ENCODE measurements at places on chromosomes 3 and 15.

DNA sequence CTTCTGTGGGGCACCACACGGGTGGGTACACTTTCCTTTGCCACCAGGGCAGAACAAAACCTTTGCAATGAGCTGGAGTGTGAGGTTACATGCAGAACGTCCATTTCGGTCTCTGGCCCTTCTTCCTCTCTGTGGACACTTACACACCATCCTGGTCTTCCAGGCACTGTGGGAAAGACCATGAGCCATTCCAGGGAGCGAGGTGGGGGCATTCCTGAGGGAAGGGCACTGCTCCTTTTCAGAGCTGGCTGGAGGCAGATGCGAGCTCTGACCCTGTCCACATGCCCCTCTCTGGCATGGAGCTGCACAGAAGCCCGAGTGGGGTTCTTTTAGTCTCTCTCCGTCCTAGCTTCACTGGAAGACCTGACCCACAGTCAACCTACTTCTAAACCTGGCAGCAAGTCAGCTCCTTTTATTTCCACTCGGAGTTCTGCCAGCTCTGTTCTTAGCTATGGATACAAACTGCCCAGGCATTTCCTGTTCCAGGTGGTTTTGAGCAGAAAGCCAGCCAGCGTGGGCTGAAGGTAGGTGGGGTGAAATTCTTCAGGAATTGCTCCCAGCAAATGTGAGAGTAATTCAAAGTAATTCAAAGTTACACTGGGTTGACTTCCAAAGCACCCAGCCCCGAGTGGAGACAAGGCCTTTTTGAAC is 281.4 kb downstream of the ADAMTS17 start:
- DNase-seq, result peak; percentile 7

DNA sequence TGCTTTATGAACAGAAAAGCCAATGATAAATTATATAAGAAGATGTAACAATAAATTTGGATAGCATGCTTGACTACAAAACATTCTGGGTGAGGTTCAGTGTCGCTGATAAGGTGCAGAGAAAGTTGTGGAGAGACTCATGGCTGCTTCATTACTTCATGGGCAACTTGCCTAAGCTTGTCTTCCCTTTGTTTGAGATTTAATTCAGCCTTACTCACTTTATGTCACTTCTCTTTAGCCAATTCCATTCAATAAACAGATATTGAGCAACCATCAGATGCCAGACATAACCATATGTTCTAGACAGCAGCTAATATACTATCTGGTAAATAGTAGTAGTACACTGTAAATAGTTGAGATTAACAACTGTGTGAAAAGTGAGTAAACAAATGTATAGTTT is 401.5 kb upstream of the FRG2C start:
- no peak for DNase-seq

DNA sequence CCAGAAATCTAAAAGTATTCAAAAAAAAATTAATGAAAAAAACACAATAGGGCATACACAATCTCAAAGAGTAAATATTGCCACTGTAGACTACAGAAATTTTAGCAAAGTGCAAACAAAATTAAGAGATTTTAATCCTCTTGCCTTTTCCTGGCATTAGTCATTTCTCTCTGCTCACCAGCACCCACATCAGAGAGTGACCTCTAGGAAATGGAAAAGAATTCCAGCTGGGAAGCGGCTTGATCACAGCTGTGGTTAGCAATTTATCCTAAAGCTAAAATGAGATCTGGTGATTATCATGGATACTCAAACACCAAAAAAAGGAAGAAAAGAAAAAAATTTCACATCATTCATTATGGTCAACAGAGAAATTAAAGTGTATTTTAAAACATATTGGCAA is 7.5 kb downstream of the CSNK1G1 start:
- peak; percentile 44 for DNase-seq

DNA sequence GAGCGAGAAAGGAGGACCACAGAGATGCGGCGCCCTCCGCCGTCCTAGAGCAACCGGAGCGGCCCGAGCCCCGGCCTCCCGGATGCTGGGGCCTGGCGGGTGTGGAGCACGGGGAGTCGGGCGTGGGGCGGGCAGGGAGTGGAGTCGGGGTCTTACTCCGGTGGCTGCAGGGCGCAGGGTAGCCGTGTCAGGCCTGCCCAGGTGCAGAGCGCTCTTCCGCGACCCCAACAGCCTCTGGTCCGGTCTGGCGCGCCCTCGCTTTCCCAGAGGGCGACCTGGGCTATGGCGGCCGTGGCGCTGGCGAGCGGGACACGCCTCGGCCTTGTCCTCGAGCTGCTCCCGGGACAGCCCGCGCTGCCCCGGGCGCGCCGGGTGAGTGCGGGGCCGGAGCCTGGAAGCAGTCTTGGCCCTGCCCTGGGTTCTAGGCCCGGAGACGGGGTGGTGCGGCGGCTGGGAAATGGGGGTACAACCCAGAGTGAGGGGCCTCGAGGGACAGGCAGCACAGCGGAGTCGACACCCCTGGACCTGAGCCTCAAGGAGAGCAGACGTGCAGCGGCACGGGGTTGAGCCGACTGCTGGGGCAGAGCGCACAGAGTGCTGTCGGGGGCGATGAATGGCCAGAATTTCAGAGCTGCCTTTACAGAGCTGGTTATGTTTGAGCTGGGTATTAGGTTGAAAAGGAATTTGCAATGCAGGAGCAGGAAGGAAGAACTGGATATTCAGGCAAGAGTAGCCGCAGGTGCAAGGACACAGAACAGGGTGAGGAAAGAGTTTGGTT is at the start of gene ZNF662:
TSS of gene ZNF662 (plus strand) at position 73 of the 778 bp plus-strand sequence. CDS start 1,973 bp downstream, outside the sequence.
- DNase-seq, result peak; percentile 52

DNA sequence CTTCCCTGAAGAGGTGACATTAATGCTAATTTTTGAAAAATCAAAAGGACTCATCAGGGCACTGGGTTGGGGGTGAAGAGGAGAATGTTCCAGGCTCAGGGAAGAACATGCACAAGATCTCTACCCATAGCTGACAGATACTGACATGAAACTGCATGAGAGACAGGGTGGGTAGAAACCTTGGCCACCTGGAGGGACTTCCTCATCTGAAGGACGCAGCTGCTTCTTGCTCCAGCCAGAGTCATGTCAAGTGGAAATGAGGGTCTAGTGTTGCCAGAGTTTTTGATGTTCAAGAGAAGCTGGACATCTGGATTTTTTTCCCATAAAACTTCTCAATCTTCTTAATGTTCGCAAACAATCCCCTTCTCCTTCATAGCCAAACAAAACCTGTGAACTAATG is 29.7 kb downstream of the AMOTL2 start:
- no peak for DNase-seq

DNA sequence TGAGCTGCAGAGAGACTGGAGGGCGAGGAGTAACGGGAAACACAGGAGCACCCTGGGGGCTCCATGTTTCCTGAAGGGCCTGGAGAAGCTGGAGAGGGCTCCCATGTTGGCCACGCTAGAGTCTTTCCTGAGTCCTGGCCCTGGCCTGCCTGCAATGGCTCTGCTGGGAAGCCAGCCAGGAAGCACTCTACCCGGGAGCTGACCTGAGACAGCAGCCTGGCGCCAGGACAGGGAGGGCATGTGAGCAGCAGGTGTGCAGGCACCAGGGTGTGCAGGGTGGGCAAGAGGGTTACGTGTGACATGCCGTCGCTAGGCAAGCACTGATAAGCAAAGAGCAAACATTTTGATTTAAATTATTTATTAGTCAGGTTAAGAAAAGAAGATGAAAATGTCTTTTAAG is 301.4 kb downstream of the OCA2 start:
- no peak for DNase-seq

DNA sequence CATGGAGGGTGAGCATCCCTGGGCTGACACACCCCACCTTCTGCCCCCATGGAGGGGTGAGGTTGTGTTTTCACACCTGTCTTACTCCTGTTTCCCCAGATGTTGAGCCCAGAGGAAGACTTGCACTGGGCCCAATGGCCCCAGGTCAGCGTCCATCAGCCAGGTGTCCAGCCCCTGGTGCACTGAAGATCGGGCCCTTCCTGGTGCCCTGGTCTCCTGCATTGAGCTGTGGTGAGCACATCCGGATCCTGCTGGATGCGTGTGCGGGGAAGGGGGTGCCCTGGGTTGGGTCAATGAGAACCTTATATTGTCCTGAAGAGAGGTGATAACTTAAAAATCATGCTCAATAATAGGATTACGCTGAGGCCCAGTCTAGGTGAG is 227.3 kb downstream of the SNRPN start:
- no peak for DNase-seq

- no peak for DNase-seq
Measured at GRCh38 chr3:195438371-195438770, 4.4 kb downstream of the ACAP2 start.

- DNase-seq, result no peak
Measured at GRCh38 chr3:102098130-102098885, 249.0 kb downstream of the NFKBIZ start.

DNA sequence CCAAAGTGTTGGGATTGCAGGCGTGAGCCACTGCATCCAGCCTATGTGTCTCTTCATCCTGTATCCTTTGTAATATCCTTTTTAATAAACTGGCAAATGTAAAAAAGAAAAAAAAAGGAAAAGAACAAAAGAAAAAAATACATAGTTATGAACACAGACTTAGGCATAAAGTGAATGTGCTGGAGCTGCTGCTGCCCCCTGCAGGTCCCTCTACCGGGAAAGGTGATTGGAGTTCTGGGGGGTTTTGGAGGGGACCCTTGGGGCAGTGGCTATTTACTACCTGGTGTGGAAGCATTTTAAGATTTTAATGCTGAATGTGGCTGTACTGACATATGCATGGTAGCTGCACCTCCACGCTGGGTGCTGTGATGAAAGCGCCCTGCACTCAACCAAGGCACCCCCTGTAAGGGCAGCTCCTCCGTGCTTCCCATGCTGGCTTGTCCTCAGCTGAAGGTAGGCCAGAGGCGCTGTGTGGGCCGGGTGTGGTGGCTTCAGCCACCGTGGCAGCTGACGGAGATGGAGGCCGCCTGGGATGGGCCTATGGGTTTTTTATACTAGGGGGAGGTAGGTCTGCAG is 49.9 kb downstream of the RPLP1 start:
- DNase-seq, result no peak
